KG1 (cell line): ENCODE measurements at places on chromosomes 2 and 18.

DNA sequence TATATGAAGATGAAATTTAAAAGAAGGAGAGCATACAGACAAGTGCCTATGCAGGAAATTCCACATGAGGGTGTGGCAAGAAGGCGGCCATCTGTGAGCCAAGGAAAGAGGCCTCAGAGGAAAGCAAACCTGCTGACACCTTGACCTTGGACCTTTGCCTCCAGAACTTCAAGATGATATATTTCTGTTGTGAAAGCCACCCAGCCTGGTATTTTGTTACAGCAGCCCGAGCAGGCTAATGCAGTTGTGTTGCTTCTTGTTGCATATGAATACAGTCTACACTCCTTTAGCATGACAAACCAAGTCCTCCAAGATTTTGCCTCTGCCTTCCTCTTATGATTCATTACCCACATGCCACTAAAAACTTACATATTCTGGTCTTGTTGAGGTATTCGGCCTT, 374.8 kb upstream of the TRIB2 start:
- no peak for DNase-seq

DNA sequence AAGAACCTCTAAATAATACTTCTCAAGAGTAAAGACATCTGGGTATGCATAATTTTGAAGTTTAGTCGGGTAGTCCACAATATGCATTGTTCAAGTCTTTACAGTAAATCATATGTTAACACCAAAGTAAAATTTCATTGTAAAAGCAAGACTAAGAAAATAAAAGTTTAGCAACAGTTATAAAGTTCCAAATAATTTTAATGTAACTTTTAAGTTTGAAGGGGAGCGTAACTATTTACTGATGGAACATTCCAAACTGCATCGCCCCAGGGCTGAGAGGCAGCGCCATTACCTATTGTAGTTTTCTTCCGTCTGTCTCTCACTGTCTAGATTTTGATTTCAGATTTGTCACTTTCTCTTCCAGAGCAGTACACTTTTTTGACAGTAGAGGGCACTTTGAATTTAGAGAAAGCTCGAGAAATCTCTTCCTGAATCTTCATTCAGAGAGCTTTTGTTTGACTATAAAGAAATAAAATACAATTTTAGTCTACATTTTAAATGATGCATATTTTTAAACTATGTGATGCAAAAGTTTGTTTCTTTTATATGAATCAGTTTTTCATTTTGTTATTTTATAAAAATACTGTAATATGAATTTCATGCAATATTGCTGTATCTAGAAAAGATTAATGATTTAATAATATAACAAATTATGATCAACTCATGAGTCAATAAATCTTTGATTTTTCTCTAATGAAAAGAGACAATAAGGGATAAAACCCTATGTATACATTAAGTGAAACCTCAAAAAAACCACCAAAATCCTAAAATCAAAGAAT, 389.8 kb downstream of the FIGN start:
- DNase-seq, result peak; percentile 43

- no peak for DNase-seq
These were observed 2.4 kb downstream of the WDR43 start for GRCh38 chr2:28896906-28897305.

DNA sequence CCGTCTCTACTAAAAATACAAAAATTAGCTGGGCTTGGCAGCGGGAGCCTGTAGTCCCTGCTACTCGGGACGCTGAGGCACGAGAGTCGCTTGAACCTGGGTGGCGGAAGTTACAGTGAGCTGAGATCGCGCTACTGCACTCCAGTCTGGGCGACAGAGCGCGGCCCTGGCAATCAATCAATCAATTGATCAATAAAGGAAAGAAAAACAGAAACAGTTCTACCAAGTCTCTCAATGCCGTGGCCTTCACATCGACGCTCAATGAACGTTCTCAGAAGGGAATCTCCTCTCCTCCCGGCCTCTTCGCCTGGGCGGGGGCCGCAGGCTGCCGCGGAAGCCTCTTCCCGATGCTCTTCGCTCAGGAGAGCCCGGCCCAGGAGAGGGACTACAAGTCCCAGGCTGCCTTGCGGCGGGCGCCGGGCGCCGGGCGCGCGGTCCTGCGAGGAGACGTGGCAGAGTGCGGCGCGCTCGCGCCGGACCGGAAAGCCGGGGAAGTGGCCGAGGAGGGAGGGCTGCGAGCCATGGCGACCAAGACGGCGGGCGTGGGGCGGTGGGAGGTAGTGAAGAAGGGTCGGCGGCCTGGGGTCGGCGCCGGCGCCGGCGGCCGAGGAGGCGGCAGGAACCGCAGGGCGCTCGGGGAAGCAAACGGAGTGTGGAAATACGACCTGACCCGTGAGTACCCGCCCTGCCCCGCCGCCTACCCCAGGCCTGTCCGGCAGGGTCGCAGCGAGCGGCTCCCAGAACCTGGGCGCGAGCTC, at the start of gene TMEM214:
Gene TMEM214, plus strand, starts transcription at position 471 of the 758 bp plus-strand sequence. Its CDS starts 51 bp downstream, at position 522.
- DNase-seq, result peak; percentile 75

DNA sequence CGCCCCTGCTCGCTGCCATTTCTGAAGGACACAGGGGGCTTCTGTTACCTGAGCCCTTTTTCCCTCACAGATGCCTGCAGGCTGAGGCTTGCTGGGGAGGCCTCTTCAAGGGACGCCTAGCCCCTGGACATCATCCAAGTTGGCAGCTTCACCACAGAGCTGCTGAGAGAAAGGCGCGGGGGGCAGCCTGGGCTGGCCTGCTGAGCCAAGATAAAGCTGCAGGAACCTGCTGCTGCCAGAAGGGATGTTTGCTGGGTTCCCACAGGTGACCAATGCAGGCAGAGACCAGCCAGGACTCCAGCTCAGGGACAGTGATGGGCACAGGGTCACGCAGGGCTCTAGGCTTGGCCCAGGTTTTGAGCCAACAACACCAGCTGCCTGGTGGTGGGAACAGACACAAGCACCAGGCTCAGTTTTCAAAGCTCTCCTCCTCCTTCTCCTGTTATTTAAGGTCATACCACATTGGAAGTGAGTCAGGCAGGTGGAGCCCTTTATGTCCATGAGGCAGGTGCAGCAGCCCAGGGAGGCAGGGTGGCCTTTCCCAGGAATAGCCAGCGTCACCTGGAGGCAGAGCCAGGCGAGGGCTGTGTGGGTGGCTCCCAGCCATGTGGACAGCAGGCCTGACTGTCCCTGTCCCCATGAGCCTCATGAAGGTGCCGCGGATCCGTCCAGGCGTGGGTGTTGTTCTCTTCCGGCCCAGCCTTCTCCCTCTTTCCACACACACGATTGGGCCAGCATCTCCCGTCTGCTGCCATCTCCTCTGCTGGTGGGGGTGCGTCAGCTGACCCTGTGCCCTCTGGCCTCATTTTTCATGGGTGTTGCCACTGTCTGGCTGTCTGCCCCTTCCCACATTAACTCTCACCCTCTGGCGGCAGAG, 515.5 kb upstream of the MYT1L start:
- no peak for DNase-seq

- DNase-seq, result no peak
These were observed 703.8 kb upstream of the RAB6C start for GRCh38 chr2:129275706-129276105.

GRCh38 chr2:21467910-21468309, 344.1 kb downstream of the TDRD15 start:
- no peak for DNase-seq

- DNase-seq, result no peak
These were observed 28.2 kb downstream of the GREB1 start for GRCh38 chr2:11562011-11562410.

DNA sequence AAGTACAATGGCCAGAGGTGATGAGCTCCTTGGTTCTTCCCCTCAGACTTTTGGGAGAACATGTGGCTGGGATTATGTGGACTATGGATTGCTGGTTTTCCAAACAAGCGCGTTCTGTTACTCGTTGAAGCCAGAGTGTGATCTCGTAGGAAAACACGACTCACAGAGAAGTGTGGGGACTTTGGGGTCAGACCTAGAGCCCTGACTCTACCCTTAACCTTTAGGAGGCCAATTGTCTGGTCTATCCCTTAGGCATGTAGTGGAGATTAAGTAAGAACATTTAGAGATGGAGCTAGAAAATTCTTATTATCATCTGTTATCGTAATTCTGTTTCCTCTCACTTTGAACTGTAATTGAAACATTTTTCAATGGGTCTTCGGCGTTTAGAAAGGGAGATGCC, 35.8 kb downstream of the BCL2L11 start:
- DNase-seq, result no peak

GRCh38 chr2:132692816-132693215, 22.8 kb upstream of the LYPD1 start:
- no peak for DNase-seq

- no peak for DNase-seq
These were observed 87.3 kb downstream of the PDK1 start for GRCh38 chr2:172643142-172643541.

DNA sequence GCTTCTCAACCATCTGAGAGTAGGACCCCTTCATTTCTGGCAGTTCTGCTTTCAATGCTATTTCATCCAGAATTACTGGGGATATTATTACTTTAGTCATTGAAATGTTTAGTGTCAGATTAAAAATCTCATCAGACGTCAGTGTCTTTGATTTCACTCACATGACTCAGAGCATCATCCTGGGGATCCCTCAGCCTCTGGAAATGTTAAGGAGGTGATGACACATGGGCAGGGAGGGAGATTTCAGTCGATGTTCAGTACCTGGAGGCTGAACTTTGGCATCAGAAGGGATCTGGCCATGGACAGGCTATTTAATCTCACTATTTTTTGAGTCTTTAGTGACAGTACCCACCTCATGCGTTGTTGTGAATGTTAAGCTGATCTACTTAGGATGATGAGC, 39.1 kb downstream of the OSBPL6 start:
- no peak for DNase-seq

GRCh38 chr18:5410582-5410981, 115.1 kb upstream of the ZBTB14 start:
- DNase-seq, result no peak

- no peak for DNase-seq
These were observed 21.4 kb upstream of the CCBE1 start for GRCh38 chr18:59718464-59719157.

- DNase-seq, result no peak
These were observed 18.8 kb upstream of the RHOB start for GRCh38 chr2:20427931-20428526.

GRCh38 chr2:234373481-234374149, 123.3 kb downstream of the ARL4C start:
- no peak for DNase-seq

DNA sequence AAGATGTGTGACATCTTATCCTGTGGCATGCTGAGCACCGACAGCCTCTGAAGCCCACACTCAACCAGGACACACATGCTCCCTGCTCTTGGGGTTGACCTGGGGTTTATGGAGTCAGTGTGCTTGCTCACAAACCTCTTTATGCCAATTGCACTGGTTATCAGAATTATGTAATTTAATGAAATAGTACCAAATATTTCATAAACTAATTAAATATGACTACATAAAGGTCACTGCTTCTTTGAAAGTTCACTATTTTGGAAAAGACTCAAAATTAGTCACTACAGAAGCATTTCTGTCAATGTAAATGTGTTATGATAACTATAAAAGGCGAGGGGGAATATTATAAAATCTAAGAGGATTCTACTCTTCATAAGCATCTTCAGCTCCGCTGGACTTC, 76.7 kb downstream of the FHOD3 start:
- DNase-seq, result no peak

- no peak for DNase-seq
These were observed 265.1 kb downstream of the MEIS1 start for GRCh38 chr2:66699793-66700676.

DNA sequence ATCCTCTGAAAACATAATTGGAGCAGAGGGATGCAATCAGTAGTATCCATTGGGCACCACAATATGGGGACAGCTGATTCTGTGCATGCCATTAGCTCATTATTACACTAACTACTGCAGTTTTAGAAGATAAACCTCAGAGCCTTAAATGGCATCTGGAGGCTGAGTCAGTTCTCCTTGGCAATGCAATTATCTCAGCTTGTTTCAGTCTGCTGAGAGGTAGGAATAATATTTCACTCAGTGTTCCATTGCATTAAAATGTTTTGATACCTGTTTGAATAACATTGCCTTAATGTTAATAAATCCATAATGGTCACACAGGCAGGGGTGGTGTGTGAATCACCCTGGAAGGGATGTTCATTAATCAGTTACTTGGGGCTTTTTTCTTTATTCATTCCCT, 309.6 kb downstream of the LRRTM1 start:
- DNase-seq, result no peak

- no peak for DNase-seq
These were observed 133.9 kb upstream of the GCFC2 start for GRCh38 chr2:75844651-75845050.

DNA sequence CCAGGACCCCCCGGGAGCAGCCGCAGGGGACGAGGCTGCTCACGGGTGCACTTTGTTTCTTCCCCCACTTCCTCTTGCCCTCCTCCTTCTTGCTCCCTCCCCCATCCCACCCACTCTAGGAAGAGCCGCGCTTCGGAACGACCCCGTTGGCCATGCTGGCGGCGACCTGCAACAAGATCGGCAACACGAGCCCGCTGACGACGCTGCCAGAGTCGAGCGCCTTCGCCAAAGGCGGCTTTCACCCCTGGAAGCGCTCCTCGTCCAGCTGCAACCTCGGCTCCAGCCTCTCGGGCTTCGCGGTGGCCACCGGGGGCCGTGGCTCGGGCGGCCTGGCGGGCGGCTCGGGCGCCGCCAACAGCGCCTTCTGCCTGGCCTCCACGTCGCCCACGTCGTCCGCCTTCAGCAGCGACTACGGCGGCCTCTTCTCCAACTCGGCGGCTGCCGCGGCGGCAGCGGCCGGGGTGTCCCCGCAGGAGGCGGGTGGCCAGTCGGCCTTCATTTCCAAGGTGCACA, 1.3 kb downstream of the SP9 start:
- DNase-seq, result no peak

DNA sequence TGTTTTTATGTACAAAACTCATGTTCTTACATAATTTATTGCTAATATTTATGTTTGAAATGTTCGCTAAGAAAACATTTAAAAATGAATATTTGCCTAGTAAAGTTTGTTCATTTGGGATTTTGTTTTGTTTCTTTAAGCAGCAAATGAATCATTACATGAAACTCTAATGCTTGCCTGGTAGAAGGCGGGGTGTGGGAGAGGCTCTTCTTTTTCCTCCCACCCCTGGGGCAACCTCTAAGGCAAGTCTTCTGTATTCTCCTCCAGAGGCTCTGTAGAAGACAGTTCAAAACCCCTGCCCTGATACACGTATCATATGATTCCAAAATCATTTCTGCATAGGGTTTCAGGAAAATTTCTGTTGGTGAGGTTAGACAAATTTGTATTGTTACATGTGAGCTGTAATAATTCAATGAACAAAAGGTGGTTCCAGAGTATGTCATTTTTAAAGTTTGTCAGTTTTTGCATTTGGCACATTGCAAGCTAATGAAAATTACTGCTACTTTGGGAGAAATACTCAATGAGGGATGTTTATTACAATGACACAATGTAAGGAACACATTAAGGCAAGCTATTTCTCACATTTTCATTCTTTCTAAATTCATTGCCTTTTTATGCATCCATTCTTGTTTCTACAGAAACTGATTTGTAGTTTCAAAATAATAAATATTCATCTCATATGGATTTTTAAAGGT, 302.3 kb upstream of the UBE2E3 start:
- DNase-seq, result no peak

DNA sequence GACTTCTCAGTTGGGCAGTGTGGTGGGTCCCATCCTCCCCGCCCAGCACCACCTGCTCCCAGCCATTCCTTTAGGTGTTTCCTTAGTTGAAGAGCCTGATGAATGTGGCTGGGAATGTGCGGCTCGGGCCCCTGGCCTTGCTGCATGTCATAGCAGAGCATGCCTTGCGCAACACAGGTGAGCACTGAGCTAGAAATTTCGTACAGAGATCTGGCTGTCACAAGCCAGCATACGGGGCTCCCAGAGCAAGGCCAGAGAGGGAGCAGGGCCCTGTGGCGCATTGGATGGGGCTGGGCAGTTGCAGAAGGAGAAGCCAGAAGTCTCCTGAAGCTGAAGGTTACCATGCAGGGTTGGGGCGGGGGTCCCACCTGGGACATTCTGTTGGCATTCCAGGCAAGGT, 129.7 kb downstream of the WDSUB1 start:
- DNase-seq, result no peak
